ENCODE measurements at places on chromosomes 1 and 21.

GRCh38 chr1:209363112-209363511, 220.4 kb upstream of the CAMK1G start:
- no peak for DNase-seq
- H3K4me1 ChIP-seq: no peaks in the 10 kb centered on the region

DNA sequence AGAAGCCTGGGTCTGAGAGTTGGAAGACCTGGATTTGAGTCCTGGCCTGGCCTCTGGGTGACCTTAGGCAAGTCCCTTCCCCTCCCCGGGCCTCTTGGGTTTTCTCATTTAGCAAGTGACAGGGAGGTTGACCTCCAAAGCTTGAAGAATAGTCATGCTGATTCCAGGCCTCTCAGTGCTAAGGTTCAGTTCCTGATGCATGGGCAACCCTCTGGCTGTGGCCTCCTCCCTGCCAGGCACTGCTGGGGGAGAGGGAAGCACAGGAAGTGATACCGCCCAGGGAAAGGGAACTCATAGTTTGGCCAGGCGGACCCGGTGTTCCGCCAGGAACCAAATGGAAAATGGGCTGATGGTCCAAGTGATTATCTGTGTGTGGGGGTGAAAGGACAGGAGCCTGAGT, 23.6 kb upstream of the WASF2 start:
- no peaks in the 10 kb centered on the region for H3K27me3 ChIP-seq
- H3K27ac ChIP-seq: no peak overlapping the region
- DNase-seq: no peak
- no peaks in the 10 kb centered on the region for H3K36me3 ChIP-seq
- peaks cover 11% of the 10 kb centered on the region for H3K4me1 ChIP-seq
- no peak overlapping the region for H3K4me3 ChIP-seq

- no peaks in the 10 kb centered on the region for H3K36me3 ChIP-seq
- no peaks in the 10 kb centered on the region for H3K4me1 ChIP-seq
- H3K4me3 ChIP-seq: no peak overlapping the region
- H3K27ac ChIP-seq: no peak overlapping the region
- DNase-seq: no peak
Measured at GRCh38 chr1:71502006-71502405, 421.2 kb upstream of the ZRANB2 start.

GRCh38 chr1:20191266-20191825, 5.0 kb upstream of the PLA2G2C start:
- peaks cover 9% of the 10 kb centered on the region for H3K4me1 ChIP-seq
- no peaks in the 10 kb centered on the region for H3K36me3 ChIP-seq
- no peaks in the 10 kb centered on the region for H3K27me3 ChIP-seq
- H3K27ac ChIP-seq: no peak overlapping the region
- no peak overlapping the region for H3K4me3 ChIP-seq

DNA sequence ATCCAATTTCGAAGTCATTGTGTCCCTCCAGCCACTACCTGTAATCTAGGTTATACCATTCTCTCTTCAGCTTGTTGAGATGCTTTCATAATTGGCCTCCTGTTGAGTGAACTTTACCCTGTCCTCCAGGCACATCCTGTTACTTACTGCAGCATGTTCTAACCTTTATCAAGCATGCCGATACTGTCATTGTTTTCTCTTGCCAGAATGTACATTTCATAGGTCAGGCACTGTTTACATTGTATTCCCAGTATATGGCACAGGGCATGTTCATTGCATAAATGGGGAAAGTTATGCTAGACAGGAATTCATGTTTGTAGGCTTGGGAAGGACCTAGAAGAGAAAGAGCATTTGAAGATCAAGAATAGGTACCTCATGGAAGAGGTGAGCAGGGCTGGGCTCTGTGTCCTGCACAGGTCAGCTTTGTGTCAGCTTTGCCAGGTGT, 10.2 kb downstream of the CXADR start:
- peaks cover 20% of the 10 kb centered on the region for H3K4me1 ChIP-seq
- DNase-seq: no peak
- H3K27me3 ChIP-seq: no peaks in the 10 kb centered on the region
- H3K36me3 ChIP-seq: no peaks in the 10 kb centered on the region
- H3K27ac ChIP-seq: no peak overlapping the region

- peak overlapping the region; percentile 60 for H3K4me3 ChIP-seq
- no peak for DNase-seq
- H3K36me3 ChIP-seq: no peaks in the 10 kb centered on the region
- H3K27ac ChIP-seq: no peak overlapping the region
- H3K27me3 ChIP-seq: peaks cover 18% of the 10 kb centered on the region
Measured at GRCh38 chr1:16226490-16227179, 10.3 kb downstream of the CPLANE2 start.

GRCh38 chr1:203742436-203742835, 22.5 kb upstream of the LAX1 start:
- H3K4me3 ChIP-seq: no peak overlapping the region
- no peaks in the 10 kb centered on the region for H3K27me3 ChIP-seq
- H3K27ac ChIP-seq: no peak overlapping the region
- H3K36me3 ChIP-seq: peaks cover 3% of the 10 kb centered on the region
- H3K4me1 ChIP-seq: peaks cover 7% of the 10 kb centered on the region

- peaks cover 93% of the 10 kb centered on the region for H3K36me3 ChIP-seq
- no peak for DNase-seq
- no peak overlapping the region for H3K4me3 ChIP-seq
- H3K27me3 ChIP-seq: no peaks in the 10 kb centered on the region
- H3K4me1 ChIP-seq: no peaks in the 10 kb centered on the region
- H3K27ac ChIP-seq: no peak overlapping the region
Measured at GRCh38 chr1:23079025-23079424, 59.8 kb downstream of the KDM1A start.

DNA sequence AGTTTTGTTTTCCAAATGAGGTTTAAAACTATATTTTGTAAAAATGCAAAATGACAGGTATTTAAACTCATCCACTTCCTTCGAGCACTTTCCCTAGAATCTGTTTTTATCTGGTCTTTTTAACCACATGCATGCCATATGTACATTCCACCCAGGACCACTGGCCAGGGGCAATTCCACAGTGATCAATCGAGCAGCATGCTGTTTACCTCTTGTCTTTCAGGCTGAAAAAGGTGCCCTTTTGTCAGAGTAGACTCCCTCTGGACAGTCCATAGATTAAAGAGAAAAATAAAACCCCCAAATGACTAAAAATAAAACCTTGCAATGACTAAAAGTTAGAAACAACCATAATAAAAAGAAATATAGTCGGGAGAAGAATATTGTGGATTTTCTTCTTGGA, 313.3 kb downstream of the LMO4 start:
- H3K27ac ChIP-seq: no peak overlapping the region
- no peak overlapping the region for H3K4me3 ChIP-seq
- no peak for DNase-seq
- H3K27me3 ChIP-seq: no peaks in the 10 kb centered on the region

DNA sequence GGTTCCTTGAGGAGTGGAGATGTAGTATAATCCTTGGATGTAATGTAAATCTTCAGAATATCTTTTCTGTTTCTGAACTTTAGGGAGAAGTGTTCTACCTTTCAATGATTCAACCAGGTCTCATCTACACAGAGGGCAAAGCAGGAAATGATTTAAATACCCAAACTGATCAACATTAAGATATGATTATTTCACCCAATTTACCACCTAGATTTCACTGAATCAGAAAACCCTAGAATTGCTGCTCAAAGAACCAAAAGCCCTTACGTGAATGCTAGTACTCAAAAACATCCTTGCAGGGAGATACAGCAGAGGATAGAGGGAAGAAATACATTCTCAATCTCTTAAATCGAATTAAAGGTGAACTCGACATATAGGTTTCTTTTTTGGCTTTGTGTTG, 5.0 kb downstream of the RPTN start:
- H3K36me3 ChIP-seq: no peaks in the 10 kb centered on the region
- H3K27me3 ChIP-seq: no peaks in the 10 kb centered on the region
- no peaks in the 10 kb centered on the region for H3K4me1 ChIP-seq
- H3K4me3 ChIP-seq: no peak overlapping the region
- H3K27ac ChIP-seq: no peak overlapping the region
- DNase-seq: no peak

DNA sequence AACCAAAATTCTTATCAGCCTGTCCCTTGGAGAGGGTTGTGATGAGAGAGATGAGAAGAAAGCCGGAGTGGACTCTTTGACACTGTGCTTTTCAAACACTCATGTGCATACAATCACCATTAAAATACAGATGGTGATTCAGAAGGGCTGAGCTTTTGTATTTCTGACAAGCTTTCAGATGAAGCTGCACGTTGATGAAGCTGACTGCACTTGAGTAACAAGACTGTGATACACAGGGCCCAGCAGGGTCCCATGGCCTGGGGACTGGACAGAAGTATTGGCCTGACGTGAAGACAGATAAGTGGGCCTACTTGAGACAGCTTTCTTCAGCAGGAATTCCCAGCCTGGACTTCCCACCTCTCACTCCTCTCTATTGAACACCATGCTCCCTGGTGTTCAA, 258.2 kb downstream of the CHRM3 start:
- no peak for DNase-seq
- no peaks in the 10 kb centered on the region for H3K27me3 ChIP-seq
- H3K27ac ChIP-seq: no peak overlapping the region
- no peaks in the 10 kb centered on the region for H3K36me3 ChIP-seq
- H3K4me1 ChIP-seq: no peaks in the 10 kb centered on the region
- no peak overlapping the region for H3K4me3 ChIP-seq

DNA sequence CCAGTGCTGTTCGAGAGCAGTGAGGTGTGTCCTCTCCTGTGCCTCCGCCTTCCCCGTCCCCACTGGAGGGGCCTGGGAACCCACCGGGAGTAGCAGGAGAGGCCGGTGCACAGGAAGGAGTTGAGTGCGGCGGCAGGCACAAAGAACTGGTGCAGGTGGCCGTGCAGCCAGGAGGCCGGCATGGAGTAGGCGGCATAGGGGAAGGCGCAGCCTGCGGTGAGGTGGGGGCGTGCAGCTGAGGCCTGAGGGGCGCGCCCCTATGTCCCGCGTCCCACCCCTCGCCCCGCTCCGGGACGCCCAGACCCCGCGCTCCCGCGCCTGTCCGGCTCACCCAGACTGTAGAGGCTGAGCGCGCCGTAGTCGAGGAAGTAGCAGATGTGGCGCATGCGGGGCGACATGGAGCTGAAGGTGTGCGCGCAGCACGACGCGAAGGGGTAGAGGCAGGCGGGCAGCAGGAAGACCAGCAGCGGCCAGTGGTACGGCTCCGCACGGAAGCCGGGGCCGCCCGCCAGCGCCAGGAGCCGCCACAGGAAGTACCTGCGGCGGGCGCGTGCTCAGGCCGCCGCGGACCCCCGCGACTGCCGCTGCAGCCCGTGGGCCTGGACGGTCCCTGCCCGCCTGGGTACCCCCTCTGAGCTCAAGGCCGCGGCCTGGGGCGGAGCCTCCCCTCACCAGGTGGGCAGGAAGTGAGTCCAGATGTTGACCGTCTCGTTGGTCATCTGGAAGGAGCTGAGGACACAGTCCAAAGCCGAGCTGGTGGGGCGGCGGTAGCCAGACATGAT, 2.2 kb downstream of the PAQR6 start:
- H3K27me3 ChIP-seq: no peaks in the 10 kb centered on the region
- H3K4me1 ChIP-seq: no peaks in the 10 kb centered on the region
- peak; percentile 54 for DNase-seq
- H3K36me3 ChIP-seq: peaks cover 5% of the 10 kb centered on the region
- H3K27ac ChIP-seq: no peak overlapping the region

DNA sequence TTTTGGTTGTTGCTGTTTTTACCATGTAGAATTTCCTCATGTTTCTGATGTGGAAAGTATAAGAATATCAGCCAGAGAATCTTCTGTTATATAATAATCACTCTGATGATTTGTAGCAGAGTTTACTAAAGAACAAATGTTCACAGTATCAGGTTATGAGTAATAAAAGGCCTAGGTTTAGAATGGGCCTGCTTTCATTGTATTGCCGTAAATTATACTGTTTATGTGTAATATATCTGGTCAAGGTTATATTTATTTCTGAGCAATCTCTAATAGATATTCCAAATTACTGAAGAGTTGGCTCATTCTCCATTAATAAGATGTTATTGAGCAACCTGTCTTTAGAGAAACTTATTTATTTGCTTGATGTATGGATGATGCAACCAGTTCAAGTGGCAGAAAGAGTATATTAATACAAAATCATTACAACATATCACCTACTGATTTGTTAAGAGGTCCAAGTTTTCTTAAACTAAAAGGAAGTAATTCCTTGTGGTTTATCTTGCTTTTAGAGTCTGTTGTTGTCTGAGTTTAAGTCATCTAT, 649.4 kb upstream of the CXADR start:
- H3K4me1 ChIP-seq: no peaks in the 10 kb centered on the region
- no peak overlapping the region for H3K27ac ChIP-seq
- H3K36me3 ChIP-seq: no peaks in the 10 kb centered on the region
- DNase-seq: no peak

- no peak overlapping the region for H3K4me3 ChIP-seq
- no peak overlapping the region for H3K27ac ChIP-seq
- no peaks in the 10 kb centered on the region for H3K4me1 ChIP-seq
- DNase-seq: no peak
- no peaks in the 10 kb centered on the region for H3K27me3 ChIP-seq
Measured at GRCh38 chr1:205069371-205070125, 14.7 kb downstream of the TMEM81 start.

DNA sequence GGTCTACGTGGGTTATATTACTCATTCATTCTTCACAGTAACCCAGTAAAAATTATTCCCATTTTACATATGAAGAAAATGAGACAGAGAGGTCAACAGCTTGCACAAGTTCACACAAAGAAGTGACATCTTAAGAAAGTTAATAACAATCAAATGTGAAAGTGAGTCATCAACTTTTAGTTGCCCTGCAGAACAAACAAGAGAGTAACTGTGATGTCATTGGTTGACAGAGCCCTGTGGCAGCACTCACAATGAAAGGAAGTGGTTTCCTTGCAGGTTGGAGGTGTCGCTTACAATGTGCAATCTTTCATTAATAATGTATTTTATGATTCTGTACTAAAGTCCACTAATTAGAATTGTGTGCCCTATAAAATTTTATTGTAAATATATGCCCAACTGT, 369.6 kb downstream of the RYR2 start:
- H3K27ac ChIP-seq: no peak overlapping the region
- H3K4me3 ChIP-seq: no peak overlapping the region
- no peak for DNase-seq
- H3K36me3 ChIP-seq: no peaks in the 10 kb centered on the region

- no peaks in the 10 kb centered on the region for H3K36me3 ChIP-seq
- H3K4me3 ChIP-seq: no peak overlapping the region
- H3K27ac ChIP-seq: no peak overlapping the region
- no peaks in the 10 kb centered on the region for H3K4me1 ChIP-seq
- no peak for DNase-seq
- no peaks in the 10 kb centered on the region for H3K27me3 ChIP-seq
Measured at GRCh38 chr1:61101536-61101935, 19.2 kb downstream of the NFIA start.

- H3K4me1 ChIP-seq: no peaks in the 10 kb centered on the region
- no peak overlapping the region for H3K4me3 ChIP-seq
- H3K27ac ChIP-seq: no peak overlapping the region
- H3K36me3 ChIP-seq: no peaks in the 10 kb centered on the region
Measured at GRCh38 chr1:84090447-84091245, 53.4 kb upstream of the PRKACB start.

DNA sequence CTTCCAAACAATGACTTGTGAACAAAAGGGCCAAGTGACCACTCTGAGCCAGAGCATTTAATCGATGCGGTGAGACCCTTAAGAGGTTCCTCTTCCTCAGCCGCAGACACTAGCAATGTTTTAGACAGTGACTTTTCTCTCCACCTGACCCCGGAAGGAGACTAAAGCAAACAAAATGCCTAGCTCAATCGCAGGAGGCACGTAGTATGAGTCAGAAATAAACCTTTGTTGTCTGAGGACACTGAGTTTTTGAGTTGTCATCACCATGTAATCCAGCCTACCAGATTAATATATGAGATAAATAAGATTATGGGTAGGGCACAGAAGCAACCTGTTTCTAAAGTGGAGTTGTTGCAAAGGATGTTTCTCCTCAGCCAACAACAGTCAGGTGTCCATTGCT, 326.2 kb upstream of the DUSP10 start:
- H3K27ac ChIP-seq: no peak overlapping the region
- H3K27me3 ChIP-seq: no peaks in the 10 kb centered on the region
- H3K36me3 ChIP-seq: no peaks in the 10 kb centered on the region
- peaks cover 4% of the 10 kb centered on the region for H3K4me1 ChIP-seq
- DNase-seq: no peak
